Activated naive CD8-positive, alpha-beta T cell treated with anti-CD3 and anti-CD28 coated beads, Interleukin-2, amount 10 ng/mL, durations not matched to agents 7 days and 5 days (primary cell): ENCODE measurements at places on chromosomes 2 and 18. TPM values are rescaled to one million over a fixed set of nuclear protein-coding genes. Genes with fewer than 3 reads are reported as not detected.

DNA sequence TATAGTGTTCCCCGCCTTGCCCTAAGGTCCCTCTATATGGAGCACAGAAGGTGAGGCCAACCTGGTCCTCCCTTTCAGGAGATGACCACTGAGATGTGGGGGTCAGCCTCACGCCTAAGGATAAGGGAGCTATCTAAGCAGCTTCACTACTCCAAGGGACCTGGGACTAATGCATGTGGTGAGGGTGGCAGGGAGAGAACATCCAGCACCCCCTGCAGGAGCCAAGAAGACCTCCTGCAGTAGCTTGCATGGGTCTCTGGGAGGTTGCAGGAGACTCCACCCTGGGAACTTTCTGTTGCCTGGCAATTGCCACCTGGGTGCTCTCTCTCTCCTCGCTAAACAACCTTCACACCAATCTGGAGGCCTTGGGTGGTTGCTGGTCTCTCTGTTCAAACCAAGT, 93.0 kb upstream of the KLHL29 start:
- no peak for DNase-seq

DNA sequence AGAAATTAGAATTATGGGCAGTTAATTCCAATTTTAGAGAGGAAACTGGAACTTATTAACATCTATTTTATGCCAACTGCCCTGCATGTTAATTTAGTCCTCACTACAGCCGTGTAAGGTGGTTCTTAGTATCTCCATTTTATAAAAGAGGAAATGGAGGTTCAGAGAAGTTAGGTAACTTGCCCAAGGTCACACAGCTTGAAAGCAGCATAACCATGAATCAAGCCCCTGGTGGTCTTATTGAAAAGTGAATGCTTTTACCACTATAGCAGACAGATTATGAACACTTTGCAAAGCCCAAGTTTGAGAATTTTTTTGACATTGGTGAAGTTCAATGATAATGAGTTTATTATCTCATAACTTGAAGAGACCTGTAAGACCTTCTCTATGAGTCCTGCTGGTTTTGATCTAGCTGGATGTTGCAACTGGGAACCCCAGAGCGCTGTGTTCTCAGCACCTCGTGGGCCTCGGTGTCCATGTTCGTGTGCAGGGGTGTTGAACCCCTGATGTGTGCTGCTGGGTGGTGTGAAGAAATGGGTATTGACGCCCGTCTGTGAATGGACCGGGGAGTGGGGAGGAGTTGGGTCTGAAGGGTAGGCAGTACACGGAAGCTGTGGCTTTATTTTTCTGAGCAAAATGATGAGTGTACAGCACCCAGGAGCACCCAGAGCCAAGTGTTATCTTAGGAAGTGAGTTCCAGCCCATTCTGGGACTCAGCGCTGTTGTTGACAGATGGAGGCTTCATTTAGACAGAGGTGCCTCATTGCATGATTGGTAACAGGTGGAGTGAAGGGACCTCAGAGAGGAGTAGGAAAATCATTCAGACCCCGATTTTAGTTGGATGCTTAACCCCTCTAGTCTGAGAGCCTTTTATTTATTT, 9.7 kb downstream of the GREB1 start:
- DNase-seq: no peak

- DNase-seq: no peak
These were observed 90.6 kb downstream of the POU3F3 start for GRCh38 chr2:104944495-104944894.

GRCh38 chr18:79556829-79557585, 122.6 kb upstream of the CTDP1 start:
- no peak for DNase-seq

GRCh38 chr2:233258211-233258610, 6.7 kb downstream of the ATG16L1 start:
- no peak for DNase-seq

GRCh38 chr18:24488824-24489493, 28.5 kb downstream of the HRH4 start:
- DNase-seq: no peak

DNA sequence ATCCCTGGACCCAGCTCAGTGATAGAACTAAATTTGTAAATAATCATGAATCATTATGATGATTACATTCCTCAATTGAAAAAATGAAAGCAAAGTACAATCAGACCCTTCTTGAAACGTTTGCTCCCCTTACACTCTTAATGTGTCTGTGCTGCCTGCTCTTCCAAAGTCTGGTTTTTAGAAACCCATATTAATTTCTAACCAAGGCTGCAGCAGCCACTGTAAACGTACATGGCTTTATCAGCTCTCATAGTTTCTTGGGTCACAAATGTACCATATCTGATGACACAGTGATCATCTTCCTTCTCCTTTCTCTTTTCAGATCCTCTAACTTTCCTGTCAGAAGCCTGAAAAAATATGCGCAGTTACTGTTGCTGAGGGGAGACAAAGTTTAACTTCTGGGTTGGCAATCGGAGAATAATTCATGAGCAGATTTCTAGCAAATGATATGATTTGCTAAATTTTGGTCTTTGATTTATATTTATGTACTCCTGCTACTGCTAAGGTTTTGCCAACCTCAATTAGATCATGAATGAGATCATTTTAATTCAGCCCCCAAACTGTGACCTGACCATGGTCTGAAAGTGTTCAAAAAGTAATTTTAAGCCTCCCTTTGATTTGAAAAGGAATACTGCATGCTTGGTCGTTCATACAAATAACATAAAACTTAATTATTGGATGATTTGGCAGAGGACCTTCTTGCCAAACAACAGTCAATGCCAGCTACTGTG, 12.3 kb downstream of the ZEB2 start:
- DNase-seq: no peak

DNA sequence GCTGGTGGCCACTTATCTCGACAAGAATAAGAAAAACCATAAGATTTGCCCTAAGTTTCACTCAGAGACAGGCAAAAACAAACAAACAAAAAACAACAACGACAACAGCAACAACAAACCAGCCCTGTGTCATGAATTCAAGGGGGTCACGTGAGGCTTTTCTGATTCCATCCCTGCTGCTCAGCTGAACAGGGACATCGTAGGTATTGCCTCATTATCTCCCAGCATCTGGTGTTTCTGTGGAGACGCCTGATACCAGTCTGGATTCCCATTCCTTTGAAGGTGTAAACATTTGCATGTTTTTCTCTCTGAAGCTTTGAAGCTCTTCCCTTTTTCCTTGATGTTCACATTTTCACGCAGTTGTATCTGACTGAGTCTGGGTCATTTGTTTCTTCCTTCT, 117.4 kb downstream of the KCNF1 start:
- no peak for DNase-seq

- DNase-seq: no peak
These were observed 158.6 kb downstream of the DOCK10 start for GRCh38 chr2:224883700-224884099.

- no peak for DNase-seq
These were observed 13.0 kb downstream of the ICA1L start for GRCh38 chr2:202858601-202859000.

DNA sequence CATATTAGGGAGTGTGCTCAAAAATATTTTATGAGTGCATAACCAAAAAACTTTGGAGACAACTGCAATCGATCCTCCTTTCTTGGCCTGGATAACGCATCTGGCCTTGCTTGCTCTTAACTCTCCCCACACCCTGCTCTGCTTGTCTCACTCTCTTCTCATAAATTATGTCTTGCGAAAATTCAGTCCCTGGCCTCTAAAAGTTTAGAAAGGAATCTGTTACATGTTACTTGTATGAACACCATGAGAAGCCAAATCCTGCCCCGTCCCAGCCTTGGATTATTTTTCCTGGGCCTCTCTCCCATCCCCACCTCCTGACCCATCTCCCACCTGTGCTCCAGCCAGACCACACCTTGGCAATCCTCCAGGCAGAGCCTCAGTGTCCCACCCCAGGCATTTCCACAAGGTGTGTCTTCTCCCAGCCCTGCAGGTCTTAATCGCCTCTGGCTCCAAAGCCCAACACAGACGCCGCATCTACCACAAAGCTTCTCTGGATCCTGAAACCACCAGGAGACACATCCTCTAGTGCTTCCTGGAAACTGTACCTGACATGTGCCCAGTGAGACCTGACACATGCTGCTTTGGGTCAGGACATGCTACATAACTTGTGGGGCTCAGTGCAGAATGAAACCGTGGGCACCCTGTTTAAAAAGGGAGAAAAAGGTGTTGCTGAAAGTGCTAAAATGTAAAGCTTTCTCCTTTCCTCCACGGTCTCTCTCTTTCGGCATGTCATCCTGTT, 99.6 kb upstream of the ST3GAL5 start:
- no peak for DNase-seq

- no peak for DNase-seq
These were observed 253.3 kb downstream of the SPAG16 start for GRCh38 chr2:213537579-213537978.

GRCh38 chr2:50952596-50952995, 79.3 kb downstream of the NRXN1 start:
- DNase-seq: no peak

GRCh38 chr2:6841537-6842287, 24.0 kb downstream of the CMPK2 start:
- DNase-seq: no peak

DNA sequence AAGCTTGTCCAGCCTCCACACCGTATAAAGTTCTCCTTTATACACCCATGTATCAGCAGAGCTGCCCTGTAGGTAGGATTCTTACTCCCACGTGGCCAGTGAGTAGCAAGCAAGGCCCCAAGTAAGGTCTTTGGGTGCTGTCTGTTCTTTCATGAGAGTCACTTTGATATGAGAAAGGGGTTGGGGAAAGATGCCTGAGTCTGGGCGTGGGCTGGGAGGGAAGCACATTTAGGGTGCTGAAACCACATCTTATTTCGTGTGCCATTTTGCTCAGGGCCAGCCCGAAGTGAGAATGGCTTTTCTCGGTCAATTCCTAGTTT, 436 bp upstream of the ITPRIPL1 start:
- no peak for DNase-seq

DNA sequence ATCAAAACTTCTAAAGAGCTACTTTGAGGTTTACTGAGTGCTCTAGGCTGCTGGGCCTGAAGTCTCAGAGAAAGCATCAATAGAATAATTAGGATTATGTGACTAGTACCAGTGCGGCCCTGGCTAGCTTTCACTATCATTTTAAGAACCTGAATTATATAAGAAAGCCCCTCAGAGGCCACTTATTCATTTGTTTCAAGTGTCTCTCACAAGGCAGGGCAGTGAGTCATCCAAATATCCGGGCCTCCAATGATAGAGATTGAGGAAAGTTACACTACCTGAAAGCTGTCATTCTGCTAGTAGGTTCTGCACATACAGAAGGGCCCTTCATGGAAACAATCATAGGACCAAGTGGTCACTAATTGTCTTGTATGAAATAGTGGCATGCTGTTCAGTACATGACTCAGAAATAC, 193.1 kb downstream of the L3MBTL4 start:
- no peak for DNase-seq

GRCh38 chr18:30489890-30490643, 552.5 kb downstream of the DSC3 start:
- DNase-seq: no peak

- no peak for DNase-seq
These were observed 293.5 kb downstream of the ARHGAP15 start for GRCh38 chr2:143422681-143423080.

- DNase-seq: no peak
These were observed 279.0 kb upstream of the FIGN start for GRCh38 chr2:164014791-164015190.

GRCh38 chr2:10002681-10003080, 40.7 kb upstream of the KLF11 start:
- DNase-seq: no peak

The FZD7 gene
- 0.44 TPM for total RNA-seq

The TMEM169 gene
- 1.1 TPM for total RNA-seq

The NPHP1 gene
- 0.72 TPM for total RNA-seq

The DRC1 gene
- total RNA-seq: not detected

The DCC gene
- not detected for total RNA-seq

The CTAGE1 gene
- not detected for total RNA-seq

The OSBPL1A gene
- total RNA-seq: 1.2 TPM

The ST6GAL2 gene
- not detected for total RNA-seq

The UGT1A1 gene
- total RNA-seq: not detected

The FEV gene
- total RNA-seq: not detected

The PROC gene
- total RNA-seq: not detected

The TOGARAM2 gene
- total RNA-seq: 5.3 TPM
